AG09309 (cell line): ENCODE measurements at places on chromosomes 3 and 15.

- DNase-seq, result no peak
Measured at GRCh38 chr3:71443332-71443731, 140.2 kb downstream of the FOXP1 start.

GRCh38 chr15:84942456-84942855, 39.2 kb upstream of the PDE8A start:
- no peak for DNase-seq

GRCh38 chr15:38202361-38202760, 50.3 kb upstream of the SPRED1 start:
- no peak for DNase-seq

- no peak for DNase-seq
Measured at GRCh38 chr15:90046911-90047392, 45.8 kb downstream of the ZNF710 start.

- DNase-seq, result no peak
Measured at GRCh38 chr15:50496692-50497091, 49.8 kb downstream of the USP50 start.

DNA sequence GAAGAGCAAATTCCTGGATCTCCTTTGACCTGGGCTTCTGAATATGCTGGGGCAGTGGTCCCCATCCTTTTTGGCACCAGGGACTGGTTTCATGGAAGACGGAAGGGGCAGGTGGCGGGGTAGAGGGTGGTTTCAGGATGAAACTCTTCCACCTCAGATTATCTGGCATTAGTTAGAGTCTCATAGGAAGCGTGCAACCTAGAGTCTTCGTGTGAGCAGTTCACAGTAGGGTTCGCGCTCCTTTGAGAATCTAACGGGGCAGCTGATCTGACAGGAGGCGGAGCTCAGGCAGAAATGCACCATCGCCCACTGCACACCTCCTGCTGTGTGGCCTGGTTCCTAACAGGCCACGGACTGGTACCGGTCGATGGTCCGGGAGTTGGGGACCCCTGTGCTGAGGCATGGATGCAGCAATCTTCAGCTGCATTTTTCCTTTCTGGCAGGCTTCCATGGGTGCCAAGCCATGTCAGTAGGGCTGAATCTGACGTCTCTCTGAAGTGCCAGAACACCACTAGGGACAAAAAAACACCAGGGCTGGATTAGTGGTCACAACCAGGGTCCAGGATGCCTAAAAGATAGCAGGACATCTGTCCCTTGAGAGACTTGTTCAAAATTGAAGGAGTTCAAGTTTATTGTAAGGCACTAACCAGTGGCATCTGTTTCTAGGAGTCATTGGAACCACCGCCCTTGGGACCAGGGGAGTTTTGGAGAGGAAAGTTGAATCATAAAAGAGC, 8.4 kb upstream of the GOLGB1 start:
- no peak for DNase-seq

- no peak for DNase-seq
Measured at GRCh38 chr3:39910826-39911464, 101.5 kb downstream of the MYRIP start.

- DNase-seq, result no peak
Measured at GRCh38 chr3:126390751-126391150, 4.0 kb upstream of the CFAP100 start.

- no peak for DNase-seq
Measured at GRCh38 chr3:185561958-185562357, 9.6 kb upstream of the LIPH start.

GRCh38 chr15:90219421-90220141, 14.2 kb downstream of the CIB1 start:
- DNase-seq, result no peak

DNA sequence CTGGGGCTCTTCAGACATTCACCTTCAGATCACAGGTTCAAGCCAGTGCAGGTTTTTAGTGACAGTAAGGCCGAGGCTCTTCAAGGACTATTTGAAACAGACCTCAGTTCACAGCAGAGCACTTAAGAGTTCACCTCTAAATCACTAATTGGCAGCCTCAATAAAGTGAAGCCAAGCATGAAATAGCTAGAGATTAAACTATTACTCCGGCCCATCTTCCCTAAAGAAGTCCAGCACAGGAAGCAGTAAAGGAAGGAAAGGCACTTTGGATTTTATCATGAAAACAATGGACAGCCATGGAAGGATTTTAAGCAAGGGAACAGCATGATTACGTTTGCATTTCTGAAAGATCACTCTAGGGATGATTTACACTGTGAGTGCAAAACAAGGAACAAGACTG, 27.6 kb upstream of the ARL6 start:
- DNase-seq, result no peak

DNA sequence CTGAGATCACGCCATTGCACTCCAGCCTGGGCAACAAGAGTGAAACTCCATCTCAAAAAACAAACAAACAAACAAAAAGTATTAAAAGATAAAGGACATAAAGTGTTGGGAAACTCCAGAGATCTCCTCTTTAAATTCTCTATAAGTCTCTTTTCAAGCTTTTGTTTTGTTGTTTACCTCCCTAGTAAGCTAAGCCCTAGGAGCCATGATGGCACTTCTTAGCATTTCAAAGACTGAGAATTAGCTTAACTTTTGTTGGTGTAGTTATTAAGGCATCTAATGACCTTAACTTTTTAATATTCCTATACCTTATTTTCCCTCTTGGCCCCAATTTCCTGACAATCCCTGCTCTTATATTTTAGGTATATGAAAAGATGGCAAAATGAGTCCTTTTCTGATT, 157.3 kb downstream of the ZNF609 start:
- DNase-seq, result no peak

- no peak for DNase-seq
Measured at GRCh38 chr3:65677486-65678010, 361.2 kb downstream of the MAGI1 start.

DNA sequence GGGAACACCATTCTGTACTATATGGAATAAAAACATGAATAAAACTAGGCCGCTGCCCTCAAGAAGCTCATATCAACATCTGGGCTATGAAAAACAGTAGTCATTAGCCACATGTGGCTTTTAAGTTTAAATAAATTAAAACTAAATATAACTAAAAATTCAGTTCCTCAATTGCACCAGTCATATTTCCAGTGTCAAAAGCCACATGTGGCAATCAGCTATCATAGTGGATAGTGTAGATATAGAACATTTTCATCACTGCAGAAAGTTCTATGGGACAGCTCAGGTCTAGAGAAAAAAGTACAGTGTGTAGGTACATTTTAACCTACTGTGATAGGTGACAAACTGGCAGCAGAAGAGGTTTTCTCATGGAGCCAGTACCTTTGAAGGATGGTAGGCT, 261.4 kb downstream of the FOXP1 start:
- no peak for DNase-seq

DNA sequence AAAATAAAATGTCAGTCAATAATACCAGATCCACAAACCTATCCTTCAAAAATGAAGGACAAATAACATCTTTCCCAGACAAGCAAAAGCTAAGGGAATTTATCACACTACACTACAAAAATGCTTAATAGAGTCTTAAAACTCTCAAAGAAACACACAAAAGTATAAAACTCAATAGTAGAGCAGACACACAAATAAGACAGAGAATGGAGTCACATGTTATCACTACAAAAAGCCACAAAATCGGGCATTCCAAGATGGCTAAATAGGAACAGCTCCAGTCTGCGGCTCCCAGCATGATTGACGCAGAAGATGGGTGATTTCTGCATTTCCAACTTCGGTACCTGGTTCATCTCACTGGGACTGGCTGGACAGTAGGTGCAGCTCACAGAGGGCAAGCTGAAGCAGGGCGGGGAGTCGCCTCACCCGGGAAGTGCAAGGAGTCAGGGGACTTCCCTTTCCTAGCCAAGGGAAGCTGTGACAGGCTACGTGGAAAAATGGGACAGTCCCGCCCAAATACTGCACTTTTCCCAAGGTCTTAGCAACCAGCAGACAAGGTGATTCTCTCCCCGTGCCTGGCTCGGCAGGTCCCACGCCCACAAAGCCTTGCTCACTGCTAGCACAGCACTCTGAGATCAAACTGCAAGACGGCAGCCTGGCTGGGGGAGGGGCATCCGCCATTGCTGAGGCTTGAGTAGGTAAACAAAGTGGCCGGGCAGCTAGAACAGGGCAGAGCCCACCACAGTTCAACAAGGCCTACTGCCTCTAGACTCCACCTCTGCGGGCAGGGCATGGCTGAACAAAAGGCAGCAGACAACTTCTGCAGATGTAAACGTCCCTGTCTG, 46.3 kb downstream of the SENP7 start:
- no peak for DNase-seq

DNA sequence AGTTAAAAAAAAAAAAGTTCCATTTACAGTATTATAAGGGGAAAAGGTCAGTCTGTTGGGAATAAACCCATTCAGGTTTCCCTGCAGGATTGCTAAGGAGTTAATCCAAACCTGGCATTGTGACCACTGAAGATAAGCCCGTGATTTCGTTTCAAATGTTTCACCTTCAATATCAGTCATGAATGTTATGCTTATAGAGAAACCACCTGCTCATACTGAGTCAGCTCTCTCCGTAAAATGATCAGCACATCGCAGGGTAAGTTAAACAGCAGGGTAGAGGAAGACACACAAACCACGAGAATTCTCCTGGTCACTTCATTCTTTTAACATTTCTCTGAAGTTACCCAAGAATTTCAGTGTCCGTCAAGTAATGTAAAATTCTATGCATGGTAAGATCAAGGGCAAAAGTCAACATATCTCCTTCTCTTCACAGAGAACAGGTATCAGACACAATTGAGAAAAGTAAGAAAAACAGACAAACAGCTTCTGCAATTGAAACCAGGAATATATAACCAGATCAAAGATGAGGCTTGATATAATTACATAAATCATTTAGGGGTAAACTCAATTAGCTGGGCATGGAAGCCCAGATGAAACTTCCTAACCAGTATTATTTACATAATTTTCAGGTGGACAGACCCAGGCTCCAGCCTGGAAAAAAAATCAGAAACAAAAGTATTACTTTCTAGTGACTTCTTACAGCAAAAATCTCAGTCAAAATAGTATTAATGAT, 67.6 kb upstream of the ARHGEF3 start:
- no peak for DNase-seq

- DNase-seq, result no peak
Measured at GRCh38 chr3:119632829-119633228, 27.6 kb downstream of the POPDC2 start.

- DNase-seq, result no peak
Measured at GRCh38 chr3:12428126-12428525, 56.2 kb upstream of the TSEN2 start.

DNA sequence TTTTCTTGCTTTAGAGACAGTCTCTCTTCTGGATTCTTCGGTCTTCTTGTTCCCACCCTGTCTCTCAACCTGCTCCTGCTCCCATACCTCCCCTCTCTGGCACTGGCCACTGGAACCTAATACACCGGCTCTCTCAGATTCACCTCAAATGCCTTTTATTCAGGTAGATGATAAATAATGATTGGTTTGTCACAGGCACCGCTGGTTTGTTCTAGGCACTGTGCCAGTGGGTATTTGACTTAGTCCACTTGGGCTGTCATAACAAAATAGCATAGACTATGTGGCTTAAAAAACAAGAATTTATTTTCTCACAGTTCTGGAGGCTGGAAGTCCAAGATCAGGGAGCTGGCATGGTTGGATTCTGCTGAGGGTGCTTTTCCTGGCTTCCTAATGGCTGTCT, 278.2 kb upstream of the STT3B start:
- no peak for DNase-seq

GRCh38 chr15:38864827-38865581, 300.4 kb upstream of the RASGRP1 start:
- DNase-seq, result peak; percentile 98

- DNase-seq, result no peak
Measured at GRCh38 chr3:29773481-29773880, 492.6 kb downstream of the RBMS3 start.

DNA sequence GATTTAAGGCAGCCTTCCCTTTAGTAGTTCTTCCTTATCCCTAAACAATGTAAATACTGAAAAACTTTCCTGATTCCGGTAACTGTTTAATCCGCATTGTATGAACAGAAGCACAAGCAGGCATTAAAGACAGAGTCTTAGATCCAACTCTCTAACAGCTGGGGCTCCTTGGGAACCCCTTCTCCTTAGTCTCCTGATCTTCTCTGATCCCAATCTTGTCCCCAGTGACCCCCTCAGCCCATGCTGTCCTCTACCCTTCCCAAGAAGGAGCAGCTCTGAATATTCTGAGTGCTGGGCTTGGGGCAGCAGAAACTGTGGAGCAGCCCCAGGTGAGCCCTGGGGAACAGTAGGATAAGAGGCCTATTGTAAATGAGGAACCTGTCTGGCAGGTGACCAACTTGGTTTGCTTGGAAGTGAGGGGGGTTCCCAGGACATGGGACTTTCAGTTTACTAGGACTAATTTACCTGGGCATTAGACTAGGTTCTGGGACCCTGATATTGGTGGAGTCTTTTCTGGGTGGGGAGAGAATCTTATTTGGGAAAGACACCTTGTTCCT, 13.0 kb upstream of the SLC30A4 start:
- DNase-seq, result no peak

- no peak for DNase-seq
Measured at GRCh38 chr3:146539315-146539714, 5.1 kb downstream of the PLSCR1 start.

DNA sequence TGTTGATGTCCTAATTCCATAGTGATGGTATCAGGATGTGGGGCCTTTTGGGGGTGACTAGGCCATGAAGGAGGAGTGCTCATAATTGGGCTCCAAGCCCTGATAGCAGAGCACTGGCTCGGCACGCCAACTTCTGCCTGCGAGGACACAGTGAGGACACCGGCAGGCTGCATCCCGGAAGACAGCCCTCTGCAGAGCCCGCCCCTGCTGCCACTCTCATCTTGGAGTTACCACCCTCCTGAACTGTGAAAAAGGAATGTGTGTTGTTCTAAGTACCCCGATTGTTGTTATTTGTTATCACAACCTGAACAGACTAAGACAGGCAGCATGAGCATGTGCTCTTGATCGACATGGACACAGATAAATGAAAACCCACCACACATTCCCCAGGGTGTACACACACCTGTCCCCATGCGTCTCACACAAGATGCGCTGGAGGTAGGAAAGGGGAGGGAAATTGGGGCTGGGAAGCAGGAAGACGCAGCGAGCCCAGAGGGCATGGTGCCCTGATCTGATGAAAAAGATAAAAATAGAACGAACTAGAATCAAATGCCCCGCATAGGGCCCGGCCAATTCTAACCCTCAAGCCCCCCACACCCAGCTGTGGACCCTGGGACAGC, 40.1 kb downstream of the RPN1 start:
- no peak for DNase-seq
